ENCODE measurements at places on chromosomes 1 and 21.

DNA sequence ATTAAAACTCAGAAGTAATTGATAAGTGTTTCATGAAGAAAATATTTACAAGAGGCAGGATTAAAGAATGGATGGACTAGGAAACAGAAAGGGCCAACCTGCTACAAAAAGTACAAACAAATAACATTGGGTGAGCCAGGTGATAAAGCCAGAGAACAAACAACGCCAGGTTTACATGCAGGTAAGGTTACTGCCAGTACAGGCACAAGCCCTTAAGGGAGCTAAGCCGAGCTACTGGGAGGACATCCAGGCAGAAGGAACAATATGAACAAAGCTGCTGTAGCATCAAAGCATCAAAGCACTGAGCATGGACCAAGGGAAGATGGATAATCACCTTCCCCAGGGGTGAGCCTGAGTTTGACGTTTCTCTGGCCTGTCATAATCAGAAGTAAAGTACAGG is 380.7 kb downstream of the SEC16B start:
- DNase-seq = no peak

DNA sequence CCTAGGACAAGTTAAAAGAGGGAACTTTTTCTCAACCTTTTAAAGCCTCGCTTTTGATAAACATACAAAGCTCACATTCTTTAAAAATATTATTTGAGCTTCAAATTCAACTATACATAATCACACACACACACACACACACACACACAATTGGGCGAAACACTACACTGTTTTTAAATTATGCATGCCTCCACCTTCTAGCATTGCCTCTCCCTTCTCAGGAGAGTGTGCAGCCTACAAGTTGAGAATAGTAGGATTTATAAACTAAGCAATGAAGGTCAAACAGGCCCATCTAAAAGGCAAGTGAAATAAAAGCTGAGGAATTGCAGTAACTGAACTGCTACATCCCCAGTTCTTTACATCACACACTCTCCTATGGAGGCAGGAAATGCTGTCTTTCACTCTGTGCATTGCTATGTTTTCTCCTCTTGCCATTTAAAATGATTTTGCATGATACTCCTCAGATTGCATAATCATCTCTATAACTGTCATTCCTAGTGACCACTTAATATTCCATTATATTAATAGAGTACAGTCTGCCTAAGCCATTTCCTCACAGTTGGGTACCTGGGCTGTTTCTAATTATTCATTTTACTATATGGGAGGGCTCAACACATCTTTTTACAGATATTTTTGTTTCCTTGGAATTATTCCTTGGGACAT is 92.5 kb upstream of the KCNE2 start:
- DNase-seq = no peak

DNA sequence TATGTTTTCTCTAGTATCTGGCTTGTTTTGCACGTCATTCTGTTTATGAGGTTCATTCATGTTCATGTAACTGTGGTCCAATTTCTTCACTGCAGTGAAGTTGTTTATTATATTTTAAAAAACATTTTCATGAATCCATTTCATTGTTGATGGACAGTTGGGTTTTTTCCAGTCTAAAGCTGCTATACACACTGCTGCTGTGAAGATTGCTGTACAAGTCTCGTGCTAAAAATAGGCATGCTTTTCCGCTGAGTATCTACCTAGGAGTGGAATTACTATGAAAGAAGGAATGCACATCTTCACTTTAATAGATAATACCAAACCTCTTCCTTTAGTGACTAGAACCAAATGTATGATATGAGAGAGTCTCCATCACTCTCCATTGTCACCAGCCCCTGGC is 49.0 kb upstream of the ETS2 start:
- peak; percentile 71 for DNase-seq

GRCh38 chr1:77824079-77824478 is 44.6 kb downstream of the MIGA1 start:
- no peak for DNase-seq

GRCh38 chr1:35268282-35269200 is at the start of gene ZMYM4:
ZMYM4 (plus strand) TSS chr1:35268709; CDS start chr1:35269047, 338 bp downstream.
- peak; percentile 99 for DNase-seq

GRCh38 chr1:105087506-105087905 is 1337.8 kb downstream of the AMY1C start:
- no peak for DNase-seq
